ENCODE measurements at places on chromosomes 4 and X.

- no peak for DNase-seq
These were observed 59.3 kb downstream of the IRF2 start for GRCh38 chr4:184415071-184415470.

GRCh38 chrX:84865113-84865512, 138.6 kb upstream of the APOOL start:
- DNase-seq: no peak

DNA sequence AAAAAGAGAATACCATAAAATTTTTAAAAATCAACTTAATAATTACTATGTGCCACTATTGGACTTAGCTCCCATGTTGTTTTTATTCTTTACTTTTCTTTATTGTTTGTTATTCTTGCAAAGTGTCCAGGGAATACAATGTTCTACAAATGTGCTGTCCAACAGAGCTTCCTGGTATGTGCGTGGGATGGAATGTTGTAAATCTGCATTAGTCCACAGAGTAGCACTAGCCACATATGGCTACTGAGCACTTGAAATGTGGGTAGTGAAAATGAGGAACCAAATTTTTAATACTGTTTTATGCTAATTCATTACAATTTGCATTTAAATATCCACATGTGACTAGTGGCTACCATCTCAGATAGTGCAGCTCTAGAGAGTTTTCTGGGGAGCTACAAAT, 14.3 kb upstream of the CORIN start:
- DNase-seq: no peak

DNA sequence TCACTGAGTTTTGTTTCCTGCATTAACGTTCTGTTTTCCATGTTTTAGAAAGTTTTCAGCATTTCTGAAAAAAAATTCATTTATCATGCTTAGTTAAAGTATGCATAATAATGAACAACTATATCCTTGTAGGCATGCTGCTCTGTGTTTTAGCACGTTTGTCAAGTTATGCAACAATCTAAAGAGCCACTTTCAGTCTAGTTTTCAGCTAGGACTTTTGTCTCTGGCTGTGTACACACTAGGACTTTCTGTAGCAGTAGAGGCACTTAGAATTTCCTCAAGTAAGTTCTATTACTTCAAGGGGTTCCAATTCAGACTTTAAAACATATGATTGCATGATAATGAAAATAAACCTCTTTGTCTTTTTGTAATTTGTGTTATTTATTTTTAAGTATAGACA, 12.4 kb downstream of the DCAF8L1 start:
- DNase-seq: no peak

DNA sequence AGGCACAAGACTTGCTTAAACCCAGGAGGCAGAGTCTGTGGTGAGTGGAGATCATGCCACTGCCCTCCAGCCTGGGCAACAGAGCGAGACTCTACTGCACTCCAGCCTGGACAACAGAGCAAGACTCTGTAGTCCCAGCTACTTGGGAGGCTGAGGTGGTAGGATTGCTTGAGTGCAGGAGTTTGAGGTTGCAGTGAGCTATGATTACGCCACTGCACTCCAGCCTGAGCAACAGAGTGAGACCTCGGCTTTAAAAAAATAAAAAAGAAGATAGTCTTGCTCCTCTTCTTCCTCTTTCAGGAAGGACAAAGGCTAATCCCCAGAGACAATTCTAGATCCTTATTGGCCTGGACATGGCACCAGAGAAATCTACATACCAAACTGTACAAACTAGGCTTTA, 5.7 kb upstream of the PPEF2 start:
- DNase-seq: no peak

DNA sequence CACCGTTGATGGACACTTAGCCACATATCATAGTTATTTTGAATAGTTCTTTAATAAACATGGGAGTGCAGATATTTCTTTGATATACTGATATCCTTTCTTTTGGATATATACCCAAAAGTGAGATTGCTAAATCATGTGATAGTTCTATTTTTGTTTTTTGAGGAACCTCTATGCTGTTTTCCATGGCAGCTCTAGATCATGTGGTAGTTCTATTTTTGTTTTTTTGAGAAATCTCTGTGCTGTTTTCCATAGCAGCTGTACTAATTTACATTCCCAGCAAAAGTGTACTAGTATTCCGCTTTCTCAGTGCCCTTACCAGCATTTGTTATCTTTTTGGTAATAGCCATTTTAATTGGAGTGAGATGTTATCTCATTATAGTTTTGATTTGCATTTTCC, 3.6 kb downstream of the SH3BGRL start:
- no peak for DNase-seq

DNA sequence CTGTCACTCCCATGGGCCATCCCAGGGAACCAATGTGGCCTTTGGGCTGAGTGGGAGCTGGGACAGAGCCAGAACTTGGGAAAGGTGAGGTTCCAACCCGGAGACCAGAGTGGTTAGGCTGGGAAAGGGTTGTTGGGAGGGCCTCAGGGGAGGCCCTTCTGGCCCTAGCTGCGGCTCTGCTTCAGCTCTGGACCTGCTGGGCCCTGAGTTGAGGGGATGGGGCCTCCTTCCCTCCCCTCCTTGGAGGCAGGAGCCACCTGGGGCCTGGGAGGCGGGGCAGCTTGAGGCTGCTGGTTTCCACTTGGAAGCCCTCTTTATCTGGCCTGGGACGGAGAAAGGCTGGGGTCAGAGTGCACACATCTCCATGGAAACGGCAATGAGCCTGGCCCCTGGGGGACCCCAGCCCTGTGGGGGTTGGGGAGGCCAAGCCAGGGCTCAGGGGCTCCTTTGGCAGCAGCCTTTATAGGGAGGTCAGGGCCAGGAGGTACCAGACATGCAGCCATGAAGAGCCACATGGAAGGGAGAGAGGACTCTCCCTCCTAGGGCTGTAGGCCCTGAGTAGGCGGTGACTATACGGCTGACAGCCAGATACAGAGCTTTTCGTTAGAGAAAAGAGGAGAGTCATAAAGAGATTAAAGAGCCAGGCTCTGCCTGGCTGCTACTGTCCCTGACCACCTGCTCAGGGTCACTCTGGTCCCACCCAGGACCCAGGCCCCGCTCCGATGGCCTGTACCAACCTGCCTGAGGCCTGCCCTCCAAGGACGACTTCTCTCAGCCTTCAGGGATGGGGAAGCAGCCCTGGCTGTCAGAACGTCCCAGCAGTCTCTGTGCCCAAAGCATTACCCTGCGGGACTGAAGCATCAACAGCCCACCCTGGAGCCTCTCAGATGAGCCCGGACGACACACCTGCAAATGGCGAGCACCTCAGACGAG, 6.9 kb upstream of the NSD2 start:
- DNase-seq: no peak

DNA sequence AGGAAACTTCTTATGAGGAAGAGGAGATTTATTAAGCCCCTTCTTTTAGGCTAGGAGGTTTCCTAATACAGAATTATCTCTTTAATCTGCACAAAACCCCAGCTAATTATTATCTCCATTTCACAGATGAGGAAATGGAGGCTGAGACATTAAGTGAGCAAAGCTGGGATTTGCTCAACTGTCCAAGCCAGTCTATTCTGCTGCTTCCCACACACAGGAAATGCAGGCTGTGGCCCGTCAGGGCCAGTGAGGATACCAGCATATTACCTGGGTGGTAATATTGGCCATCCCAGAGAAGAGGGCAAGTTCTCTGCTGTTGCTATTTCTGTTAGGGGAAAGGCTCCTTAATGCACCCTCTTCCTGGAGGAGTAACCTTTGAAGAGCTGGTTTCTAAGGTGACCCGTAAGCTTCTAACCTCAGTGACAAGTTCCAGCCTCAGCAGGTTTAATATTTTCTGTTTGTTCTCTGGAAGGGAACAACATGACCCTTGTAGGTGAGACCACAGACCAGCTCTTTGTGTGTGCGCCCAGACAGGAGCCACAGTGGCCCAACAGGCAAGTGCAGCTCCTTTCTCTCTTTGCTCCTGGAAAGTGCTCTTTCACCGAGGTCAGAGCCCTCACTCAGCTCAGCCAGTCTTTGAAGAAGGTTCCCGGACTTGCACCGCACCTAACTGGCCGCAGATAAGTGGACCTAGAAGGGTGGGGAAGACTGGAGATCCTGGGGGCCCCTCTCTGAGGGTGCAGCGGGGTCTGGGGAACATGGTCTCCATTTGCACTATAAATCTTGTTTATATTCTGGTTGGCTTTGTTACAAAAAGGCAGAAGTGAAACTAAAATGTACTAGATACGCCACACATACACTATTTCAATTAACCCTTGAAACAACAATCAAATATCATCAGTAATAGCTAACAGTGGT, 35.5 kb downstream of the TBC1D9 start:
- DNase-seq: no peak

GRCh38 chr4:8763966-8764901, 107.4 kb downstream of the HMX1 start:
- no peak for DNase-seq

GRCh38 chr4:93359586-93359985, 469.0 kb upstream of the ATOH1 start:
- no peak for DNase-seq

DNA sequence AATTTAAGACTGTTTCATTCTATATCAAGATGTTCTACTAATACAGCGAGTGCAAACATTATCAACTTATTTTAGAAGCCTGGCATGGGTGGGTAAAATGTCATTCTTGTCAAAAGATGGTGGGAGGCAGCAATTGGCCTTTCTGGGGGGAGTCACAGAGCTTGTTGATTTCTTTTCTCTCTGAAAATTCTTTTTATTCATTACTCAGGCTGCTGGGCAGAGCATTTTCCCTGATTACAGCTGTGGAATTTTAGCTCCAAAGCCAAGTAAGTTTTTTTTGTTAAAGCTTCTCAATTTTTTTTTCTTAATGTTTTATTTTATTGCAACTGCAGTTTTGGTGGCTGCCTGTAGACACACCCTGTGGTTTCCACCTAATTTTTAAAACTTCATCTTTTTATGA, 50.4 kb downstream of the GPC4 start:
- no peak for DNase-seq

DNA sequence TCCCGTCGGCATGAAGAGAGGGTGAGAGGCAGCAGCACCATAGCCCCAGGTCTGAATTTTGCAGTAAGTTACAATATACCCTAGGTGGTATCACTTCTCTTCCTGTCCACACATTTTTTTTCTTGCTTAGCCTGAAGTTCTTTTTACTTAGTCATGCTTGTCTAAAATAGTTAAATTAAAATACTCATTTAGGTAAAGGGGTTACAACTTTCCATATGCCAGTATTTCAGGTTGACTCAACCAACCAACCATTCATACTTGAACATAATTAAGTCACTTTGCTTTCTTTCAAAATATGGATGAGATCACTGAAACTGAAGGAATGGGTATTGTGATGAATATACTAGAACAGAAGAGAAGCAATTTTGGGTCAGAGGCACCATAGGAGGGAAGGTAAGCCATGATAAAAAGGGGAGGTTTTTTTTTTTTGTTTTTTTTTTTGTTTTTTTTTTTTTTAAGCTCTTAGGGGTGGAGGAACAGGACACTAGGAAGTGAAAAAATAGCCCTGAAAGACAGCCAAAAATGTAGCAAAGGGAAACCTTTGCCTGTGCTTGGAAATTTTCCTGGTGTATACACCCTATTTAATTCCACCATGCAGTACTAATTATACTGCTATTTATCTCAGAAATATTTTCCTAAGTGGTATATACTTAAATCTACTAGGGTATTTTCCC, 41.8 kb downstream of the RPS6KA3 start:
- DNase-seq: no peak

- no peak for DNase-seq
These were observed 32.3 kb upstream of the OCIAD2 start for GRCh38 chr4:48938831-48939230.

- no peak for DNase-seq
These were observed 197.8 kb downstream of the HS3ST1 start for GRCh38 chr4:11230866-11231265.

- no peak for DNase-seq
These were observed 21.4 kb downstream of the SCARB2 start for GRCh38 chr4:76192236-76192635.

DNA sequence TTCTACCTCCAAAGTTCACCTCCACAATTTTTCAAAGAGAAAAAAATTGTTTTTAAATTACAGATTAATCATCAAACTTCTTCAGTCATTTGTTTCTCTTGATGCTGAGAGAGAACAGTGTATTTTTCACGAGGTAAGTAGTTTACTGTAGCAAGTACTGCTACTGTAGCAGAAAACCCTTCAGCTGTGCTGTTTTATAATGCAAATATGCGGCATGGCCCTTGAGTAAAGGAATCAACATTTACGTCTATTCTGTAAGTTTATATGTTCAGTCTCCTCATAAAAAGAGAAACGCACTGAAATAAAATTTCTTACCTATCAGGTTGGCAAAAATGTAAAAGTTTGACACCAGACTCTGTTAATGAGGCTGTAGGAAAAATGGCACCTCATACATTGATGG, 399.0 kb downstream of the NKX6-1 start:
- DNase-seq: no peak

DNA sequence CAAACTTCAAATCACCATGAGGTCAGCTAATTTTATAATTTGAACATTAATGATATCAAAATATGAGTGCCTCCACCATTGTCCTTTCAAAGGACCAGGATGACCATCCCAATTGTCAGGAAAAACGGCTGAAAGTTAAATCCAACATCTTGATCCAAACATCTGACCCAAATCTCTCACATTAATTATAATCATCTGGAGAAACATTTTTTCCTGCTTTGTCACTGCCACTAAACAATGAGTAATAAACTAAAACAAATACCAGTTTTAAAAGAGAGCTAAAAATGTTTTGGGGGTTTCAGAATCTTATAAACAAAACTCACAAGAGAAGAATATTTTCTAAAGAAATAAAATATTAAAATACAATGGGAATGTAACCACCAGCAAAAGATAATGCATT, 45.7 kb upstream of the NDST4 start:
- no peak for DNase-seq

DNA sequence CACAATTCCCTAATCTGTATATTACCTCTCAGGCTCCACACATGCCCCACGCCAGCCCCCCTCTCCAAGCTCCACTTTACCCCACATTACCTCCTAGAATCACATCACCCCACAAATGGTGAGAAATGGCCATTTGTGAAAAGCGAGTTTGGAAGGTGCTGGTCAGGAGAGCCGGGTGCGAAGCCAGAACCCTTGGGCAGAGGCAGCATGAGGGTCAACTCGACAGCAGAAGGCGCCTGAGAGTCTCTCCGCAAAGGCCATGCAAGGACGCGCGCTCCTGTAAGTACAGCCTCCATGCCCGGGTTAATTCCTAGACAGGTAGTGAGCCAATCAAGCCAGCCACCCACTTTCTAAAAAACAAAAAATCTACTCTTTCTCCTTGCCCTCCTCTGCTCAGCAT, 42.4 kb downstream of the RHOXF2 start:
- DNase-seq: no peak

- no peak for DNase-seq
These were observed 48.4 kb downstream of the ARFIP1 start for GRCh38 chr4:152828122-152828521.

DNA sequence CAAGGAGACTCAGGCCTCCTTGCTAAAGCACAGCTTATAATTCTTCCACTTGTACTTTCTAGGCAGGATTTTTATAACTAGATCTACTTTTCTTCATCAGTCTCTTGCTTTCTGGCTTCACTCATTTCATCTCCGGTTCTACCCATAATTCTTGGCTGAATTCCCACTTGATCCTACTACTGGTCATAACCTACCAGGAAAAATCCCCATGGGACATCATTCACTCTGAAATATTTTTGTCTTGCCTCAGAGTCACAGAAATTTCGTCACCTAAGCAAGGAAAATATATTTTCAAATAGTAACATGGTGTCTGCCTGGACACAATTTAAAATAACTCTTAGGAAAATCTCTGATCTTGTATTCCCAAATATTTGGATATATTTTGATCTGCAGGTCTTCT, 122.3 kb downstream of the TEX13A start:
- no peak for DNase-seq

- DNase-seq: no peak
These were observed 53.7 kb downstream of the NAA11 start for GRCh38 chr4:79272126-79272525.

- no peak for DNase-seq
These were observed 10.8 kb downstream of the NUDT6 start for GRCh38 chr4:122911588-122911987.
